ENCODE measurements at places on chromosomes 6 and 20.
A peak's percentile ranks its signal among the peaks of the same experiment; 100 is the strongest.

DNA sequence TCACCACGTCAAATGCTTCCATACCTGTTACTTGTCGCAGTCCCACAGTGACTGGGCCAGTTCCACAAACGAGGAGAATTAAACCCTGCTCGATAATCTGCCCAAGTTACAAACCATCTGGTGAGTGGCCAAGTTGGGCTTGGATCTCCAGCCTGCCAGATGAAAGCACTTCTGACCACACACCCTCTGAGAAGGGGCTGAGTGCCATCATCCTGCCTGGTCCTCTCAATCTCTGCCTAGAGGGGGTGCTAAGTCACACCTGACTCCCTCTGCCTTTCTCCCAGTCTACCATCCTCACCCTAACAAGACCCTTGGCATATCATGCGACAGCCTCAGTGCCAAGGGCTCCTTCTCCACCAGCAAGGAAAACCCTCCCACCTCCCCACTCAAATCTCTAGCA lies 15.8 kb downstream of the RRP36 start:
- no peak for DNase-seq

DNA sequence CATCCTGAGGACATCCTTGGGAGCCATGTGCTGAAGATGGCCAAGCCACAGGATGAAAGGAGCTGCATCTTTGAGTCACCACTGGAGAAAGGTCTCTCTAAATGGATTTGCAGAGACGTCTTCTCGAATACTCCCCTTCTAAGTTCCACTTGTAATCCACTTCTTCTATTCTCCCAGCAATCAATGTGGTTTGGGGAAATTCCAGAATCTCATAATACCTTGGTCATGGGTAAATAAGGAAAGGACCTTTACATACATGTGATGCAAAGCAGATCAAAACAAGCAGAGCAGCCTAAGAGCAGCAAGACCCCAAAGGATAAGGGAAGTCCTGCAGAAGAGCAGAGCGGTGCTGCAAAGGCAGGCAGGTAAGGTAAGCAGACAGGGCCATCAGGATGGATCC lies 35.3 kb downstream of the TRIM38 start:
- DNase-seq, result no peak

GRCh38 chr20:21518292-21518991 lies 4.6 kb upstream of the NKX2-2 start:
- DNase-seq, result no peak

- peak; percentile 46 for DNase-seq
These were observed 23.8 kb upstream of the SYNDIG1 start for GRCh38 chr20:24445510-24446170.

- peak; percentile 14 for DNase-seq
These were observed 30.8 kb downstream of the CD164 start for GRCh38 chr6:109351231-109352130.

GRCh38 chr6:35736253-35736894 lies 458 bp upstream of the ARMC12 start:
- DNase-seq, result no peak

DNA sequence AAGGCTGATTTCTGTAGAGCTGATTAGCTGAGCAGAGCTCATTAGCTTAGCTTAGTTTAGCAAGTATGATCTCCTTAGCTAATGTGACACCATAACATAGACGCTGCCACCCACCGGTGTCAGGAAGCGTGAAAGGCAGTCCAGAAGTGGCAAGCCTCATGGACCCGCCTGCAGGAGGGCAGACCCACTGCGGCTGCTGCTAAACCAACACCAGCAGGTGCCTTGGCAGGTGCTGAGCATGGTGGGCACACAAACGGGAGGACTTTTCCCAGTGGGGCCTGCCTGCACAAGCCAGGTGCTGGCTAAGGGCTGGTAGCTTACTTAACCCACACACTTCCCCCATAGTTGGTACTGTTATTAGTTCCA lies 22.7 kb downstream of the ZDHHC14 start:
- no peak for DNase-seq

DNA sequence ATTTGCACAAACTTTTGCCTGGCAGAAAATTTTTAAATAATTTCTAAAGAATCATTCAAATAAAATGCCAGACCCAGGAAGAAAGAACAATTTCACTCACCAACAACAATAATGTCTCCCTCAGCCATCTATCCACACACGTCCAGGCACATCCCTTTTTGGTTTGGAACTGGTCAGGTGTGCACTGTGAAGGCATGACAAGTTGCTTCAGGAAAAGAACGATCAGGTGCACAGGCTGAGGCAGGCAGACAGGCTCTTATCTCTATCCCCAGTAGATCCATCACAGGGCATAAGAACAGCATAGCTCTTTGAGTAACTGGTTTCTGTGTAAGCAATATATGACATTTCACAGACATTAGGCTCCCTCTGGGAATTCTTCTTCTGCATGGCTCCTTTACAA lies 18.1 kb upstream of the NXT1 start:
- DNase-seq, result no peak

GRCh38 chr20:3172933-3173609 lies at the start of gene LZTS3:
Gene LZTS3, minus strand, starts transcription at chr20:3173549. Its CDS starts 6,386 bp downstream, at chr20:3167163.
- DNase-seq, result peak; percentile 86

DNA sequence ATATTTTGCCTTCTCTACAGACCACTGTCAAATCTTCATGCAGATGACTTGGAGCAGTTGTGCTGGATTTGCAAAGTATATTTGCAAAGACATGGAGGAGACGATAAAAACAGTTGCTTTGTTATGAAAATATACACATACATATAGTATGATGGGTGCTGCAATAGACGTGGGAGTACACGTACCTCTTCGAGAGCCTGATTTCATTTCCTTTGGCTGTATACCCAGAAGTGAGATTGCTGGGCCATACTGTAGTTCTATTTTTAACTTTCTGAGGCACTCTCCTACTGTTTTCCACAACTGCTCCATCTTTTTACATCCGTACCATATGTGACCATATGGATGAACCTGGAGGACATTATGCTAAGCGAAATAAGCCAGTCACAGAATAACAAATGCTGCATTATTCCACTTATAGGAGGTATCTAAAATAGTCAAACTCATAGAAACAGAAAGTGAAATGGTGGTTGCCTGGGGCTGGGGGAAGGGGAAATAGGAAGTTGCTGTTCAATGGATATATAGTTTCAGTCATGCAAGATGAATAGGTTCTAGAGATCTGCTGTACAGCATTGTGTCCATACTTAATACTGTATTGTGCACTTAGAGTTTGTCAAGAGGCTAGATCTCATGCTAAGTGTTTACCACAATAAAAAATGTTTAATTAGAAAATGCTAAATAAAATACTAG lies 223.8 kb downstream of the HAO1 start:
- no peak for DNase-seq

DNA sequence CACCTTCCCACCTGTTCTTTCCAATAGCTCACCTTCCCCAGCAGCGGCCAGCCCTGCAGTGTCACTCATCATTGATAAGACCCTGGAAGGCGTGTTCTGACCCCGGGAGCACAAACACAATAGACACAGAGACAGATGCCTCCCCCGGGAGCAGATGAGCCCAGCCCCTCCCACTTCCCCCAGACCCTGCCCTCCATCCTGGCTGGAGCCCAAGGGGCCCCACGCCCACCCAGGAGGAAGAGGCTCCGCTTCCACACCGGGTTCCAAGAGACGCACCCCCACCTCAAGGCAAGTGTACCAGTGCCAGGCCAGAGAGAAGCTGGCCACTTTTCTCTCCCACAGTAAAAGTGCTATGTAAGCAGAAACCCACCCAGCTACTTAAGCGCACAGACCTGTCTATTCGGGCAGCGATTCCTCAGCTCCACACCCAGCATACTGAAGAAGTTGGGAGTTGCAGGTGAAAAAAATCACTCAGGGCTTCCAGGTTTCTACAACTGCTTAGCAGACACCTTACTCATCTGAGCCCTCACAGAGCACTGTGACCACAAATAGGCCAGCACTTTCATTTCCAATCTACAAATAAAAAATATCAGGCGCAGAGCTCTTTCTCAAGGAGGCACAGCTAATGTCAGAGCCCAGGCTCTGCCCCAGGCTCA lies 93.4 kb upstream of the NXT1 start:
- DNase-seq, result no peak

- no peak for DNase-seq
These were observed 80.8 kb downstream of the BMP6 start for GRCh38 chr6:7806711-7807110.

DNA sequence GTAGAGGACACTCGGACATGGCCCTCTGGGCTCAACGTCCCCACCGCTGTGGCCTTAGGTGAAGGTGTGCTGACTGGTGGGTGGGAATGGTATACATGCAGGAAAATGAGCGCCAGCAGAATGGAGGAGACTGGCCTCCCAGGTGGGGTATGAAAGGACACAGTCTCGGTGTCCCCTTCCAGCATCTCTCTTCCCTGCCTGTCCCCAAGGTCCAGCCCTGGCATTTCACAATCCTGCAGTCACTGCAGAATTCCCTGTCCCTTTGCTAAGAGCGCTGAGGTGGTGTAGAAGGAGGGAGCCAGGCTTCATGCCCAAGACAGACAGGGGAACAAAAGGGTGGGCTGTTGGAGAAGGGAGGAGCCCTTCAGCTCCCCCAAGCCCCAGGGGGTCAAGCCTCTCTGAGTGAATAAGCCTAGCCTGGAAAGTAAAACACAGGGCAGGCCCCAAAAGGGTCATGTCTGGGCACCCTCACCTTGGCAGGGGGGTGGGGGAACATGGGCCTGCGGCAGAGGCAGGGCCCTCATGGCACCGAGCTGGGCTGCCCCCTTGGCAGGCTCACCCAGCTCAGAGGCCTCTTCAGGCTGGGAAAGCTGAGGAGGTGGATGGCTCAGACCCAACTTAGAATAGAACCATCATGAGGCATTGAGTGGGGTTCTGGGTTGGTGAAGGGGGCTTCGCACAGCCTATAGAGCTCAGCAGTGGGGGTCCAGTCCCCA lies 23.9 kb downstream of the TFEB start:
- DNase-seq, result no peak

DNA sequence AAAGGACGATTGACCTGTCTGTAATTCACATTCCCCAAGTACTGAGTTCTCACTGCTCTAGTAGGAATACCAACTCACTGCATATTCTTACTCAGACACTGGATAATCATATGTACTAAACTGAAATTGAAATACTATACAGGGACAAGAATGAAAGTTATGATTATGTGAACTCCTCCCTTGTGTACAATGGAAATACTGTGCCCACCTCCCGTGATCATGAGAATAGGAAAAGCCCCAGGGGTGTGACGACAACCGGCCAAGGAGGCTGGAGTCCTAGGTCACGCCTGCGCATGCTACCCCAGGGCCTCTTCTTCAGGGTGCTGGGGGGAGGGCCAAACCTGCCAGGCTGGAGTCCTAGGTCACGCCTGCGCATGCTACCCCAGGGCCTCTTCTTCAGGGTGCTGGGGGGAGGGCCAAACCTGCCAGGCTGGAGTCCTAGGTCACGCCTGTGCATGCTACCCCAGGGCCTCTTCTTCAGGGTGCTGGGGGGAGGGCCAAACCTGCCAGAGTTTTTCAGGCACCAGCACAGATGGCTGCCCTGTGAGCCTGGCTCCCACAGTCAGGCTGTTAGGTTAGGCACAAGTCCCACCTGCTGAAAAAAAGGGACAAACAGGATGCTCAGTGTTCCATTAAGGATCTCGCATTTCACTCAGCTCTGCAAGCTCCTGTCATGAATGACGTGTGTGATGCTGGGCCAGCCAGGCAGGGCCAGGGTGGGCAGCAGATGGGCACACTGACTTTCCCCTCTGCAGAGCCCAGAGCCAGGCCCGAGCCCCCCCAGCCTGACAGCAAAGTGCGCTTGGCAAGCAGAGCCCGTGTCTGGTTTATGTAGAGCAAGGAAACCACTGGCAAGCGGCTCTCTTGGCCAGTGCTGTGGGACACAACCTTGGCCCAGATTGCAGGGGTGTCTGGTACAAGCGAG lies 107.7 kb downstream of the FOXF2 start:
- DNase-seq, result no peak

DNA sequence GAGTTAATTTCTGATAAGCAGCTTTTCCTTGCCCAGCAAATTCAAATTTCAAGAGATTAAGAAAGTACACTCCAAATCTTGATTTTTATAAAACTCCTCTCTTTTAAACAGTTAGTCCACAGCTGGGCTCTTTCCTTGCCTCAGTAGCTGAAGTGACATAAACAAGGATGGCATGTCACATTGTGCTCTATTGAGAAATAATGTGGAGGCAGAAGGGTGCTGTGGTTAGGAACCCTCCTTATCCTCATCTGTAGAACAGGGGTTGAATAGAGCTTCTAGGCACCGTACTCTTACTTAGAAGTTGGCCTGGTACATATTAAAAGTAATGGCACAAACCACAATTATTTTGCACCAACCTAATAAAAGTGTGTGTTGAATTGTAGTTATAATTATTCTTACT lies 70.3 kb downstream of the RSPO3 start:
- DNase-seq, result no peak

GRCh38 chr6:160101277-160102205 lies 20.1 kb upstream of the SLC22A1 start:
- no peak for DNase-seq

GRCh38 chr6:148223424-148223842 lies 119.2 kb upstream of the SASH1 start:
- no peak for DNase-seq

DNA sequence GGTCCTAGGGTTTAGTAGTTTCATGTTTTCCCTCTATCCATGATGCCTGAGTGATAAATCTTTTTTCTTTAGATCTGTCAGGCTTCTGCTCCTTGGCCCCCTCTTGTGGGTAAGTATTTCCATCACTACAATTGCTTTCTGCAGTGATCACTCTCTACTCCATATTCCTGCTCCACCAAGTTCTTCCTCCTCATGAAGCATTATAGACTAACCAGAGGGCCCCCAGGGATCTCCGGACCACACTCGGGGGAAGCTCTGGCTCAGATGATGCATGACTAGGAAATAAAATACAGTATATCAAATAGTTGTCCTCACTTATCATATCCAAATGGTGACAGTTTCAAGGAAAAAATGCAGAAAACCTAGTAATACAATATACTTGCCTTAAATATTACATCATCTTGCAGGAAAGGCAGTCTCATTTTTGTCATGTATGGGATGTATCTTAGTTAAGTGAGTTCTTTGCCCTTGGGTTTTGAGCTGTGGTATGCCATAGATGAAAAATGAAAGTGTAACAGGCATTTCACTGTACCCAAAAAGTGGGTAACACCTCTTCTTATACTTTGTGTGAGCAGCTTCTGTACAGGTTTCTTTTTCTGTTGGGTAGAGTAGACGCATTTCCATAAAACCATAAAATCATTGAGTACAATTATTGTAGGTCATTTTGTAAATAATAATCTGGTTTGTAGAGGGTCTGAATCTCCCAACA lies 200.9 kb upstream of the EYA4 start:
- no peak for DNase-seq

DNA sequence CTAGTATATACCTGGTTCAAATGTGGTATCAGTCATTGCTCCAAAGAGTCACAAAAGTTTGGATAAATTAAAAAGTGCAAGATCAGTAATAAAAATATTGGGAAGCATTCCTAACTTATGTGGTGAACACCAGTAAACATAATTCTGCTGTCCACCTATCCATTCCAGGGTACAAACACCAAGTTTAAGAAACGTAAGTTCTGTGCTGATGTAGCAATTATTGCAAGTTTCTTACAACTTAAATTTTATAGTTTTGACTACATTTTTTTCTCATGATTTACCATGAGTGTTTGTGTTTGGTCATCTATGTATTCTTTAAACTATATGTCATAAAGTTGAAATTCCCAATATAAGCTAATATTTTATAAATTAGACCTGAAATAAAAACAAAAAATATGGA lies 255.0 kb upstream of the THEMIS start:
- no peak for DNase-seq

- no peak for DNase-seq
These were observed 813.0 kb downstream of the DHX35 start for GRCh38 chr20:39775110-39775509.

- no peak for DNase-seq
These were observed 32.2 kb downstream of the PYGB start for GRCh38 chr20:25280051-25280573.
